ENCODE measurements at places on chromosomes 3 and 15.

DNA sequence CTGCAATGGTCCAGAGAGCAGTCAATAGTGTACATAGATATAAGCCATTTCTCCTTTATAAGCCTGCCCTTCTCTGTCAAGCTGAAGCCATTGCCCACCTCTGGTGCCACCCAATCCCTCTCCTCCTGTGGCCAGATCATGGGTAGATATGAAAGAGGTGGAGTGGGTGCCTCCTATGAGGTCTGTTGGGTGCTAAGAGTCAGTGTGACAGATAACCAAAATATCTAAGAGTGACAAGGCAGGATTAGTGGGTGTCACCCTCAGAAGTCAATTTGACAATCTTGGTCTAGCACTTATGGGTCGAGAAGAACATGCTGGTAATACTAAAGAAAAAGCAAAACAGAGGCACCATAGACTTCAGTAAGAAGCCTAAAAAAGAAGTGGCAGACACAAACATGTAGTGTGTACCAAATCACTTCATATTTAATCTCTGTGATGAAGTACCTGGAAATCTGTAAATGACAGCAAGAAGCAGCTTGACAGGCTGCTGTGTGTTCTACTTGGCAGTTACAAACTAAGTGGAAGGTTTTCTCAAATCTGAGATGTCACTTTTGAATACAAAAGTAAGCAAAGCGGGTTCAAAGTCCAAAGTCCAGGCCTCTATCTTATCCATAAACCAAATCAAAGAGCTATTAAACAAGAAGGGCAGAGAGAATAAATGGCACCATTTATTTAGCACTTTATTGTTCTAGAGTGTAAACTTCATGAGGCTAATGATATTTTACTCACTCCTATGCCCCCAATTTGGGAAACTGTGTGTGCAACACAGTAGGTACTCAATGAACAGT is 118.9 kb upstream of the EOMES start:
- no peak for DNase-seq

DNA sequence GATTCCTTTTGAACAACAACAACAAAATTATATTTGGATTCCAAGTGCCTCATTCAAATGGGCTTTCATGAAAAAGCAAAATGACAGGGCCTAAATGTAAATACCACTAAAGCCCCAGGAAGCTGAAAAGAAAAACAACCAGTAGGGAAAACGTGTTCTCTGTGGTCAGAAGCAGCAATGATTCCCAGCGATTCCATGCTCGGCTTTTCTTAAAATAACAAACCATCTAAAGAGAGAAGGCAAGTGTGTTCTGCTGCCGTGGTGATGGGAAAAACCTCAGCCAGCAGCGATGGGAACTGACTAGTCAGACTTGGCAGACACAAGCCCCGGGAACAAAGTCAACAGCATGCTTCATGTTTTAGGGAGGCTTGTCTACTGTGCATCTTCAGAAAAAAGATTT is 153.6 kb downstream of the TNIK start:
- no peak for DNase-seq

DNA sequence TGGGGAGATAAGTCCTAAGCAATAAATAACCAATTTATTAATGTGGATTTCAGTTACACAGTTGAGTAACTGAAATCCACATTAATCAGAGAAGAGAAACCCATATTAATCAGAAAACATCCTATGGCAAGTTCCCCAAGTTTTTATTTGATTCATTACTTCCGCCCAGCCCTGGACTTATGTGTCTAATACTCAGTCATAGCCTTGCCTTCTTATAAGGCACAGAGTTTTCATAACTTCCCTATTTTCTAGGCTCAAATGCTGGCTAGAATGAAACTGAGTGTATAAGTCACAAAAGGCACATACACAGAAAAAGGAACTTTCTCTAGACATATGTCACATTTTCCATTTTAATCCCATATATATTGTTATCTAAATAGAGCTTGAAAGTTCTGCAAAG is 28.8 kb downstream of the CD47 start:
- no peak for DNase-seq

DNA sequence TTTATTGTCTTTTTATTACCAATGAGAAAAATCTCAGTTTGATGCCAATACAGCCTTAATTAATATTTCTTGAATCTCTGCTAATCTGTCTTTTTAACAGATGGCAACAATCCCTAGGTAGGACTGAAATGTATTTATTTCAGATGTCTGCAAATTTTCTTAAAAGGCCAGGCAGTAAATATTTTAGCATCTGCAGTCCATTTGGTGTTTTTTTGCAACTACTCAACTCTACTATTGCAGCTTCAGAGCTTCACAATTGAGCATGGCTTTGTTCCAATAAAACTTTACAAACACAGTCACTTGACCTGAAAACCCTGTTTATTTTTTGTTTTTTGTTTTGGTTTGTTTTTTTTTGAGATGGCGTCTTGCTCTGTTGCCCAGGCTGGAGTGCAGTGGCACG is 82.7 kb downstream of the RARB start:
- DNase-seq = no peak

- DNase-seq = no peak
Observed at GRCh38 chr3:138381950-138382715, 33.8 kb downstream of the MRAS start.

DNA sequence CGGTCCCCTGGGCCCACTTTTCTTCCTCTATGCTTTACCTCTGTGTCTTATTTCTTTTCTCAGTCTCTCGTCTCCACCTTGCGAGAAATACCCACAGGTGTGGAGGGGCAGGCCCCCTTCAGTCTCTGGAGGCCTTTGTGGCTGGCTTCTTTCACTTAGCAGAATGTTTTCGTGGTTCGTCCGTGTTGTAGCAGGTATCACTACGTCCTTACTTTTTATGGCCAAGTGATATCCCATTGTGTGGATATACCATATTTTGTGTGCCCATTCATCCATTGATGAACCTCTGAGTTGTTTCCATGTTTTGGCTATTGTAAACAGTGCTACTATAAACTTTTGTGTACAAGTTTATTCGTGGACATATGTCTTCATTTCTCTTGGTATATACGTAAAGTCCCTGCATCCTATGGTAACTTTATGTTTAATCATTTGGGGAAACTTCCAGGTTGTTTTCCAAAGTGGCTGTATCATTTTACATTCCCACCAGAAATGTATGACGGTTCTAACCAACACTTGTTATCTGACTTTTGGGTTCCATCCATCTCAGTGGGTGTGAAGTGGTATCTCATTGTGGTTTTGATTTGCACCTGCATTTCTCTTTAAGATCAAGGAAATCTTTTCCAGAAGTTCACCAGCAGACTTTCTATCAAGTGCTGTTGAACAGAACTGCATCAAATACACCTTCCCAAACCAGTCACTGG is 5.6 kb downstream of the PIGZ start:
- no peak for DNase-seq

DNA sequence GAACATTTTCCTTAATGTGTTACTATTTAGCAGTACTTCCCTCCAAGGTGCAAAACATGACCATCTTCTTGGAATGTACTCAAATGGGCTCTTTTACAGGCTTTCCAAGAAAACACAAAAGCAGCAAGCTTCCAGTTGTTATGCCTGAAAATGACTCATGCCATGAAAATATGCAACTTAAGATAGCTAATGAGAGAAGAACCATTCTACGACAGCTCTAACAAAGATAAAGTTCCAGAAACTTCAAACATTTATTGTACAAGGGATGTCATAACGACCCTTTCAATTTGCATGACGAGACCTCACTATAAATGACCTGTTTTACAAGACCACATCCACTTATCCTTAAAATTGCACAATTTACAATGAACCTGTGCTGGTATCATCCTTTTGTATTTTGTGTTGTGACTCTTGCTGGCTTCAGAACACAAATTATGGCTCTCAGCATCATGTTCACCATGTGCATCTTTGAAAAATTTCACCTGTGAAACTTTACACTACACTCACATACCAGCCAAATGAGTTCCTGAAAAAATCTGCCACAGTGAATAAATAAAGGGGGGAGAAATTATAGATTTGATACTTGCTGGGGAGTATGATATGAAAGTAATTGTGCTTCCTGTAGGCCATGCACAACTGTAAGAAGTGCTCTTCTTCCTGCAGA is 433.7 kb downstream of the MAGI1 start:
- no peak for DNase-seq

DNA sequence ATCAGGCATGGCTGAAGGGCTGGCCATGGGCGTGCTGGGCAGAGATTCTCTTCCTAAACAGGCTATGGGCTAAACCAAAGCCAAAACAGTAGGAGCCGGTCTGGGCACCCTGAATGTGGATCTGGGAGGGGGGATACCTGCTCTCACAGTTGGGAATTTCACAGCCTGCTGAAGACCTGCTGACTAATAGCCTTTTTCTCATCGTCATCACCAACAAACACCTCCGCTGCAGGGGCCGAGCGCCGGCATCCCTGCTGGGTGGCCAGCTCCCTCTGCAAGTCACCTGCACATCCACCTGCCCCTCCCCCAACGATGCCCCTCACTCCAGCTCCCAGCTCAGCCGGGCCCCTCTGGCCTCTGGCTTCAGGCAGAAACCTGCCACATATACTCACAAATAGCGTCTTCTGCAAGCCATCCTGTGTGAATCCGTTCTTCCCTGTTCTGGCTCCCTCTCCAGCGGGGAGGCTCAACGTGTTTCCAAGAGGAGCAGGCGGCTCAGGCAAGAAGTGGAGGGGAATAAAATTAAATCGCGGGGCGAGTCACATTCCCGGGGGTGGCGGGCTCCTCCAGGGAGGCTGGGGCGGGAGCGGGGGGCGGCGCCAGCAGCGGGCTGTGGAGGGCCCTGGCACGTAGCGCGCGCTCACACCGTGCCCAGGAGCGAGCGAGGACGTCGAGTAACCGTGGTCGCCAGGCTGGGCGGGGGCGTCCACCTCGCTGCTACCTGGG is 466 bp downstream of the IQSEC1 start:
- DNase-seq = no peak

GRCh38 chr3:8557298-8557697 is 55.7 kb downstream of the LMCD1 start:
- DNase-seq = no peak

DNA sequence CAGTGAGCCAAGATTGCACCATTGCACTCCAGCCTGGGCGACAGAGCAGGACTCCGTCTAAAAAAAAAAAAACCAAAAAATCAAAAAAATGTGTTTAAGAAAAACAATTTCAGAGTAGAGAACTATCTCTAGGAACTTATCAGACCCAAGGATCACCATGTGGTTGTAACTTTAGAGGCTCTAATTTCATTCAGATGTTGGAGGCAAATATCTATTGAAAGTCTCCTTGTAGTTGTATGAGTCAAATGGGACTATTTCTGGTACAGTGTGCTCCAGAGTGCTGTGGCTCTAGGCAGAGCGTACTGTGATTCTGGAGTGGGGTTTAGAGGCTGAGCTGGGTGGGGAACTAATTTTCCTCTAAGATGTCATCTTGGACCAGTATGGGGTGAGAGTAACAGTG is 398.7 kb downstream of the SHQ1 start:
- DNase-seq = no peak

DNA sequence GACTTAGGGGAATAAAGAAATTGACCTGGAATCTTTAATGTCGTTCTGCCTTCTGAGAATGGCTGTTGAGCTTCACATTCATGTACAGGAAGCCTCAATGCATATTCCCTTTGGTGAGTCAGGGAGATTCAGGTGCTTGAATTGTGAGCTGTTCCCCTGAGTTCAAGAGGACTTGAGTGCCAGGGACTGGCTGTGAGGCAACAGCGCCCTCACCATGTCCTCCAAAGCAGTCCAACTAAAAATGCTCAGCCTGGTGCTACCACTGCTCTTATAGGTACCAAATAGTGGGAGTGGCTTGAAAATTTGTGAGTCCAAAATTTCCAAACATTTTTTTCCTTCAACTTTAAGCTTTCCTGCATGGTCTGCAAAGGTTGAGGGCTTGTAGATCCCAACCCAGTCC is 54.1 kb downstream of the LEO1 start:
- DNase-seq = no peak

DNA sequence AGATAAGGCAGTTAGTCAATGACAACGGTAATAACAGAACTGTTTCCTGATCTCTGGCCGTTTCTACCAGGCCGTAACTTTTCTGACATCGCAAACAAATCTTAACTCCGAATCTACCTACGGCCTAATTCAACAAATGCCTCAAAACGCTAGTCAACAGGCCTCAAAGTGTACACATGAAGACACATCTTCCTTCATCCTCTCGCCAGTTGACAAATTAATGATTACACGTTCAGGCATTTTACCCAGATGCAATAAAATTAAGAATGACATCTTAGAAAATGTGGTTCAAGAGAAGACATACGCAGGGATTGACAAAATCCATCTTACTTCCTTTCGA is 1.5 kb downstream of the SFMBT1 start:
- DNase-seq = no peak

DNA sequence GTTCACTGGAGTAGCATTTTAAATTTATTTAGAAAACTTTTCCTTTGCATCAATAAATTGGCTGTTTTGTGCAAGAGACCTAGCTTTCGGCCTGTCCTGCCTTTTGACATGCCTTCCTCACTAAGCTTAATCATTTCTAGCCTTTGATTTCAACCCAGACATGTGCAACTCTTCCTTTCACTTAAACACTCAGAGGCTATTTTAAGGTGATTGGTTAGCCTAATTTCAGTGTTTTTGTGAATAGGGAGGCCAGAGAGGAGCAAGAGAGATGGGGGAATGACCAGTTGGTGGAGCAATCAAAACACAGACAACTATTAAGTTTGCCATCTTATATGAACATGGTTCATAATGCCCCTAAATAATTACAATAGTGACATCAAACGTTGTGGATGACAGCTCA is 333.4 kb downstream of the SLC9A9 start:
- DNase-seq = no peak

- no peak for DNase-seq
Observed at GRCh38 chr3:142481196-142481595, 33.4 kb upstream of the XRN1 start.

- no peak for DNase-seq
Observed at GRCh38 chr15:101373577-101373976, 78.5 kb upstream of the SNRPA1 start.

DNA sequence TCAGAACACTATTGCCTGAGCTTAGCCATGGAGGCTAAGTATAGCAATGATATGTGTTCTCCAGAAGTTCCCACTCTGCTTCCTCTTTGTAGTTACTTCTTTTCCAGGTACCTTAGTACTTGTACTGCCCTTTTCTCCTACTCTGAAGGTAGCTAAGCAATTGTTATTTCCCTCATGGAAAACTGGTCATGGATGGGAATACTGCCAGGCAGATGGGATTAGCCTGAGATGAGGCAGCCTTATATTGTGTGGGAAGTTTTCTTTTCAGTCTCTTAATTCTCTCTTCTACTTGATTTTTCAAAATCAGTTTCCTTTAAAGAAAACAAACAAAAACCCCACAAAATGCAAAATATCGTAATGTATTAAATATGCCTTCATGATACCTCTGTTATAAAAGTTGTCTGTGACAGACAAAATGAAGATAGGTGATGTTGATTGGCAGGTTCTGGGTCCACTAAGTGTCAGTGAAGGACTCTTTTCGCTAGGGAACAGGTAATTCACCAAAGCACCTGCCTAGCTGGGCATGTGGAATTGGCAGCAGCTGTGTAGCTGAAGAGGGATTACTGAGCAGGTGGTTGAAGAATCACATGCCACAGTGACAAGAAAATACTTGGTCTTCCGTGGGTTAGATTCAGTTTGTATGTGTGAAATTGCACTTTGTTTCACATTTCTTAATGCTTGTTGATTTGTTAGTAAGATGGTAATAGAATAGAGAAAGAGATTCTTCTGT is 4.1 kb downstream of the ZNF609 start:
- DNase-seq = no peak

GRCh38 chr15:43898891-43899290 is 72.1 kb downstream of the WDR76 start:
- no peak for DNase-seq
